Activated T-helper 1 cell treated with Interleukin-2 at 50 U/mL for 16 hours (primary cell): ENCODE measurements at places on chromosomes 16 and 17.

GRCh38 chr16:79162977-79163376 is 437.6 kb downstream of the MAF start:
- DNase-seq, result no peak

GRCh38 chr17:16991349-16992009 is 19.6 kb upstream of the TNFRSF13B start:
- peak; percentile 65 for DNase-seq

- DNase-seq, result no peak
Measured at GRCh38 chr17:29120433-29120832, 59.8 kb downstream of the MYO18A start.

GRCh38 chr17:82320956-82321927 is 3.8 kb upstream of the CD7 start:
- DNase-seq, result peak; percentile 45

DNA sequence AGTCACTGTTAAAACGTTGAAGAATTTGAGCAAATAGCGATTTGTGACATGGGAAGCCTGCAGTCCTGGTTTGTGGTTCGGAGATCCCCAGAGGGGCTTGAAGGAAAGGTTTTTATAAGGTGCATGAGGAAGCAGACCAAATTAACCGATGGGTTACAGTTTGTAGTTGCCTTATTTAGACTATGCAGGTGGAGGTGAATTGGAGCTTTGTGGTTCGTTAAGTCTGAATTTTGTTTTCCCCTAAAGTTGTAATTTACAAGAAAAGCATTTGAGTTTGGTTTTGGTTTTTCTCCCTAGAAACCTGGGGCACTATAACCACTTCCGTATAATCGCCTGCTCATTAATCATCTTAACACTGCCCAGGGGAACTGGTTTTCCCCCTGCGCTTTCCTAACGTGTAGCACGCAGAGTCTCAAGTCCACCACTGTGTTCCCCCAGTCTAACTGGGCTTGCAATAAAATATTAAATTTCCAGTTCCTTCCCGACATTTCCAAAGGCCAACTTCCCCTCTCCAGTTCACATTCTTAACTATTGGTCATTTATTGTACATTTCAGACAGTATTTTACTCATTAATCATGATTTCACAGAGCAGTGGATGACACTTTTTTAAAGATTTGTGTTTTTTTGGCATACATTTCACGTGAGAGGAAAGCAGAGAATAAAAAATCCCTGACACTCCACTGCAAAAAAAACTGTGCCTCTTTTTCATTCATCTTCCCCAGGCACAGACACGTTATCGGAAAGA is 932 bp downstream of the ZNF267 start:
- no peak for DNase-seq

- DNase-seq, result no peak
Measured at GRCh38 chr17:75173526-75173925, 9.2 kb downstream of the SUMO2 start.

GRCh38 chr16:89805136-89805905 is 11.1 kb downstream of the FANCA start:
- DNase-seq, result no peak

DNA sequence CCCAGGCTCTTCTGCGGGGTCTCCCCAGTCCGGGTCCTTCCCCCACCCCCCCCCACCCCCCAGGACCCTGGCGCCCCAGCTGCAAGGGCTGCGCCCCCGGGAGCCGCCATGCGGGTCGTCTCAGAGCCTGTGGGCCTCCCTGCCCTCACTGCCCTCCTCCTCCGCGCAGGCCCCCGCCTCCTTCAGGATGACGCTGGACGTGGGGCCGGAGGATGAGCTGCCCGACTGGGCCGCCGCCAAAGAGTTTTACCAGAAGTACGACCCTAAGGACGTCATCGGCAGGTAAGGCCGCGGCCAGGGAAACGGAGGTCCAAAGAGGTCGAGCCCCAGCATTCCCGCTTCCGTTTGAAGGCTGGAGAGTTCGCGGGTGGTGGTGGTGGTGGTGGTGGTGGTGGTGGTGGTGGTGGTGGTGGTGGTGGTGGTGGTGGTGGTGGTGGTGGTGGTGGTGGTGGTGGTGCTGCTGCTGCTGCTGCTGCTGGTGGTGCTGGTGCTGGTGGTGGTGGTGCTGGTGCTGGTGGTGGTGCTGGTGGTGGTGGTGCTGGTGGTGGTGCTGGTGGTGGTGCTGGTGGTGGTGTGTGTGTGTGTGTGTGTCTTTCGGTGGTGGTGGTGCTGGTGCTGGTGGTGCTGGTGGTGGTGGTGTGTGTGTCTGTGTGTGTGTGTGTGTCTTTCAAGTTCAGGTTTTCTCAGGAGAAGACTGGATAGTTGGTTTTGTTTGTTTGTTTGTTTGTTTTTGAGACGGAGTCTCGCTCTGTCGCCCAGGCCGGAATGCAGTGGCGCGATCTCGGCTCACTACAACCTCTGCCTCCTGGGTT is 615 bp downstream of the PHKG2 start:
- DNase-seq, result no peak

DNA sequence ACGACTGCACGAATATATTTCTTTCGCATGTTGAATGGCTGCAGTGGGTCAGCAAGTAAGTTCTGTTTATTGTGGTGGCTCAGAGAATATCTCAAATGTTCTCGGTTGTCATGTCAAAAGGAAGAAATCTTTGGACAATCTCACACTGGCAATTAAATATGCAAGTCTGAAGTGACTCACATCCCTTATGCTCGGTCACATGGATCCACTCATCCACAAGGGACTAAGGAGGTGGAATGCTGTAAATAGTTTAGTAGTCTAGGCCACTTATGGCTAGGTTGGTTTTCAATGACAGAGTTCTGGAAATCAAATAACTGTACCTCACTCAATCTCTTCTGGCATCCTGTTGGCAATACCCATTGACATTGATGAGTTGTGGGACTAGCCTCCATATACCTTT is 33.0 kb upstream of the PMP22 start:
- DNase-seq, result no peak

DNA sequence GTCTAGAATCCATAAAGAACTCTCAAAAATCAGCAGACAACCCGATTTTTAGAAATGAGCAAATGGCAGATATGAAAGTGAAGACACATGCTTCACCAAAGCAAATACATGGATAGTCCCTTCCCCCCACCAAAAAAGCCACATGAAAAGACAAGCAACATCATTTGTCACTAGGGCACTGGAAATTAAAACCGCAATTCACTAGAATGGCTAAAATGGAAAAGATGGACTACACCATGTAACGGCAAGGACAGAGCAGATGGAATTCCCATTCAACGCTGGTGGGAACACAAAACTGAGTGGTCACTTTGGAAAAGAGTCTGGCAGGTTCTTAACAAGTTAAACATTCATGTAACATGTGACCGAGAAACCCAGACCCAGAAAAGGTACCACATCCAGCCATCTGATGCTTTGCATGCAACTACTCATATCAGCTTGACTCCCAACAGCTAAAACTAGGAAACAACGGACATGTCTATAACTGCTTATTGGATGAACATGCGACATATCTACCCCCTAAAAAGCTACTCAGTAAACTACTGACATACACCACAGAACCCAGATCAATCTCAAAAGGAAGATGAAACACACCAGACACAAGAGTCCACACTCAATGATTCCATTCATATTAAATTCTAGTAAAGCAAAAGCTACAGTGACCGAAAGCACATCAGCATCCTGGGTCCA is 132.6 kb downstream of the ZNF778 start:
- no peak for DNase-seq

DNA sequence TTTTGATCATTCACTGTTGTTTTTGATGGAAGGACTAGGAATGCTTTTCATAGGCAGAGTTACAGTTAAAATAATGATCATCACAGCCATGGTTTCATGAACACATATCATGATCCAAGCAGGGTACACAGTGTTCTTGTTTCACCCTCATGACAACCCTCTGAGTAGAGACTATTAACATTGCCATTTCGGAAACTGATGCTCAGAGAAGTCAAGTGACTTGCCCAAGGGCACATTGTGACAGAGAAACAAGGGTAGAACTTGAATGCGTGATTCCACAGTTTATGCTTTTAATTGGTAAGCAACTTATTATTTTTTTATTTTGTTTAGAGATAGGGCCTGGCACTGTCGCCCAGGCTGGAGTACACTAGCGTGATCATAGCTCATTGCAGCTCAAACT is 202.3 kb downstream of the KATNIP start:
- no peak for DNase-seq

DNA sequence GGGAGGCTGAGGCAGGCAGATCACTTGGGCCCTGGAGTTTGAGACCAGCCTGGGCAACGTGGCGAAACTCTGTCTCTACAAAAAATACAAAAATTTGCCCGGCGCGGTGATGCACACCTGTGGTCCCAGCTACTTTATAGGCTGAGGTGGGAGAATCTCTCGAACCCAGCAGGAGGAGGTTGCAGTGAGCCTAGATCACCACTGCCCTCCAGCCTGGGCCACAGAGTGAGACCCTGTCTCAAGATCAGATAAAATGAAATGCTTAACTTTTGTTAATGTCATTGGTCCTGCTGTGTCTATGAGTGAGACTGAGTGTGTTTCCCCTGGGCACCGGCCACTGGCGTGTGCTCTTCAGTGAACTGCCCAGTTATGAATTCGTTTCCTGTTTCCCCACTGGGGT is 10.5 kb downstream of the FAM234A start:
- DNase-seq, result no peak

DNA sequence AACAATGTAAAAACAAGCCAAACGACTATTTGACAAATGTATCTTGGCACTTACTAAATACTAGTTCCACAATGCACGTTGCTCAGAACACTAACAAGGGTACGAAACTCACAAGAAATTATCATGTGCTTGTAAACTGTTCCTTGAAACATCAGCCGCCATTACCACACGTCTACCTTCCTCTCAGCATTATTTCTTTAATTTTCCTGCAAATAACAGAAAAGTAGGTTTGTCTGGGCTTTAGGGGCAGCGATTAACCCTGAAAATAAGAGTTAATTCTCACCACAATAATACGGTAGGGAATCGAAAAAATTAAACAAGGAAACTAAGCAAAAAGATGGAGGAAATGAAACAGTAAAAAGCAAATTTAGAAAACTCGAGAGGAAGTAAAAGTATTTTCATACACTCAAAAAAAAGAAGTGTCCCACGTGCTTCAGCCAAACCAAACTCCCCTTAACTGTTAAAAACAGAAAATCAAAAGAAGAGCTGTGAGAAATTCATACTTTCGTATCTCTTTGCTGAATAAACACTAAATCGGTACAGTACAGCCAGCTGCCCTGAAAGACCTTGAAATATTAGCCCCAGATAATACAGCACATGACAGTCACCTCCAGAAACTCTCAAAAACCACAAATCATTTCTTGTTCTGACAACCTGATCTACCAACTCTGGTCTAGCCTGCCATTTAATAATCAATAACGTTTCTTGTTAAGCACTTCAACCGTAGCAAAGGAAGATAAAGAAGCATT is 1.2 kb downstream of the ARHGAP17 start:
- DNase-seq, result no peak

DNA sequence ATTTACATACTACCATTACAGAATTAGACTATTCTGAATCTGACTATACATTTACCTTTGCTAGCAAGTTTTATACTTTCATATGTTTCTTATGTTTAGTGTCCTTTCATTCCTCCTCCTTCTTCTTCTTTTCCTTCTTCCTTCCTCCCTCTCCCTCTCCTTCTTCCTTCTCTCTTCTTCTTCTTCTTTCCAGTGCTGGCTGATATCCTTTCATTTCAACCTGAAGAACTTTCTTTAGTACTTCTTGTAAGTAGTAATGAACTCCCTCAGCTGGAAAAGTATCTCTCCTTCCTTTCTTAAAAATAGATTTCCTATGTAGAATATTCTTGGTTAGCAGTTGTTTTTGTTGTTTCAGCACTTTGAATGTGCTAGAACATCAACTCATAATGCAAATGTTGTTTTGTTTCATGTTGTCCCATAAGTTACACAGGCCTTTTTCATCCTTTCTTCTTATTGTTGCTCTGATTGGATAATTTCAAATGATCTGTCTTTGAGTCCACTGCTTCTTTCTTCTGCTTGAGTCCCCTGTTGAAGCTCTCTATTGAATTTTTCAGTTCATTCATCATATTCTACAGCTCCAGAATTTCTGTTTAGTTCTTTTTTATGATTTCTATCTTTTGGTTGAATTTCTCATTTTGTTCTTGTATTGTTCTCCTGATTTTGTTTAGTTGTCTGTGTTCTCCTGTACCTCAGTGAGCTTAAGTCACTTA is 15.1 kb upstream of the TBX4 start:
- no peak for DNase-seq

- no peak for DNase-seq
Measured at GRCh38 chr17:33766721-33767120, 473.6 kb upstream of the ASIC2 start.

DNA sequence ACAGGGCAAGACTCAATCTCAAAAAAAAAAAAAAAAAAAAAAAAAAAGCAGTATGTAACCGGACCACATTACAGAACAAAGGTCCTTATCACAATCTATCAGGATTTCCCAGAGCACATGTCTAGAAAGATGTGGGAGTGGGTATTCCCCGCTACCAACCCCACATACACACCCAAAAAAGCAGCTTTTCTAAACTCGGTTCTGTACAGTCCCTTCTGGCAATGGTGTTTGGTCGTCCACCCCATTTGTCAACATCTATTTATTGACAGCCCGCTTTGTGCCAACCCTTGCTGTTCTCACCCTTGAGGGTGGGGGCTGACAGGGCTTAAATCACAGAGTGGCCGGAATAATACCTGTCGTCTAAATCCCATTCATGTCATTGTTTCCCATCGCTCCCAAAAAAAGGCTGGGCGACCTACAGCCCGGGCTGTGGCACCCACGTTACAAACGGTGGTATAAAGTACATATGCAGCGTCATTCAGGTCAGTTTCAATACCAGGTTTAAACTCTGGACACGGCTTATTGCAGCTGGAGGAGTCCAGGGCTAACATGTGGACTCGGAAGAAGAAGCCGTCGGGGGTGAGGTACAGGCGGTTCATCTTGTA is 3.6 kb downstream of the C17orf58 start:
- no peak for DNase-seq

- DNase-seq, result no peak
Measured at GRCh38 chr17:156094-156621, 18.8 kb downstream of the SCGB1C2 start.

DNA sequence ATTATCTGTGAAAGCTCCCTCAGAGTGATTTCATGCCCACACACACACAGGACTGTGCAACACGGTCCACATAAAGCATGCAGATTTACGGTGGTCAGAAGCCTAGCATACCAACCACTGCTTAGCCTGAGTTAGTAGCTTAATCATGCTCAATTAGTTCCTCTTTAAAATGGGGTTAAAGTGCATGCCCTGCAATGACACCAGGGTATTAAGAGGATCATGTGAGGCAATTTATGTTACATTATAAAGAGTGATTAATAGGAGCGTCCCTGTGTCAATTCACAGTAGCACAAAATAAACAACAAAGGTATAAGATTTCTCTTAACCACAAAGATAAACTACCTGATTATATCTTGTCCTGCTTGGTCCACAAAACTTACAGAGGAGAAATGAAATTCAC is 39.8 kb downstream of the C17orf67 start:
- DNase-seq, result no peak

DNA sequence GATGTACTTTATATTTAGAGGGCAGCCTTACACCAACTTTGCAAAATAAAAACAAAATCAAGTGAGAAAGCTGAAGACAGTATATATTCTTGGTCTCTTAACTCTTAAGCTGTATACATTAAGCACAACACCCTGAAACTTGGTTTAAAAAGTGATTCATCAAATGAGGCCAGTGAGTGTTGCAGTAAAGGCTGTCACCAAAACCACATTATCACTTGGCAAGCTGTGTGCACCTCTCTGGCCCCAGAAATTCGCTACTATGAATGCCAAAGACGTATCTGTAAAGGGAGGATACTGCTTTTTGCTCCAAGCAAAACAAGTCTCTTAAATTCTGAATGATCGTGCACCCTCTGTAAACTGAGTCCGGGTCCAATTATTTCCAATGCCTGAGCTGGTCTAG is 163.9 kb downstream of the ZFHX3 start:
- no peak for DNase-seq
